CD8-positive, alpha-beta memory T cell (primary cell): ENCODE measurements at places on chromosomes 11 and 22. TPM values are rescaled to one million over a fixed set of nuclear protein-coding genes. Genes with fewer than 3 reads are reported as not detected.

The OR51B2 gene
- total RNA-seq = not detected

The RAG1 gene
- 0.44 TPM for total RNA-seq

The FGF19 gene
- not detected for total RNA-seq

The PKNOX2 gene
- total RNA-seq = not detected

The FOSL1 gene
- 26.4 TPM for total RNA-seq

The OR5P2 gene
- total RNA-seq = not detected
